ENCODE measurements at places on chromosomes 6 and 20.

GRCh38 chr6:149729824-149730223, 11.9 kb upstream of the LATS1 start:
- no peak for DNase-seq

DNA sequence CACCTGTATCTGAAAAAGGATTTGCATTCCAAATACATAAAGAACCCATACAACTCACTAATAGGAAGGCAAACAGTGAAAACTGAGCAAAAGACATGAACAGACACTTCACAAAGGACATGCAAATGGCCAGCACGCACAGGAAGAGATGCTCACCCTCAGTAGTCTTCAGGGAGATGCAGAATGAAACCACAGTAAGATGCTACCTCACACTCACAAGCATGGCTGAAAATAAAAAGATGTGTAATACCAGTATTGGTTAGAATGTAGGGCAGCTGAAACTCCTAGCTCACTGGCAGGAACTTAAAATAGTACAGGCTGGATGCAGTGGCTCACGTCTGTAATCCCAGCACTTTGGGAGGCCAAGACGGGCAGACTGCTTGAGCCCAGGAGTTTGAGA, 64.6 kb downstream of the SNX5 start:
- DNase-seq = no peak

DNA sequence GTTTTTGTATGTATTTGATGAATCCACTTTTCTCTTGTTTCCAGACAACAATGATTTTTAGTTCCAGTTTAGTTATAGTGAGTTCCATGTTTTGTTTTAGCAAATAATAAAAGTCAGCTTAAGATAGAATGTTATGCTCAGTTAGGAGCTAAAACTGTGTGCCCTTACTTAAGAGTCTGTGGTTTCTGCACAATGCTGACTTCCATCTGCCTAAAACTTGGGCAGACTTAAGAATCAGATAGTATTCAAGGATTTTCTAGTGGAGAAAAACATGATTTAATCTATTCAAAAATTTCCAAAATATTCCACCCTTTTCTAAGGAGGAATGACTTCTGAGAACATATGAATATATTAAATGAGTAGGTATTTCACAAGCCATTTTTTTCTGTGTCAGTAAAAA, 32.8 kb downstream of the LAMA4 start:
- DNase-seq = no peak

DNA sequence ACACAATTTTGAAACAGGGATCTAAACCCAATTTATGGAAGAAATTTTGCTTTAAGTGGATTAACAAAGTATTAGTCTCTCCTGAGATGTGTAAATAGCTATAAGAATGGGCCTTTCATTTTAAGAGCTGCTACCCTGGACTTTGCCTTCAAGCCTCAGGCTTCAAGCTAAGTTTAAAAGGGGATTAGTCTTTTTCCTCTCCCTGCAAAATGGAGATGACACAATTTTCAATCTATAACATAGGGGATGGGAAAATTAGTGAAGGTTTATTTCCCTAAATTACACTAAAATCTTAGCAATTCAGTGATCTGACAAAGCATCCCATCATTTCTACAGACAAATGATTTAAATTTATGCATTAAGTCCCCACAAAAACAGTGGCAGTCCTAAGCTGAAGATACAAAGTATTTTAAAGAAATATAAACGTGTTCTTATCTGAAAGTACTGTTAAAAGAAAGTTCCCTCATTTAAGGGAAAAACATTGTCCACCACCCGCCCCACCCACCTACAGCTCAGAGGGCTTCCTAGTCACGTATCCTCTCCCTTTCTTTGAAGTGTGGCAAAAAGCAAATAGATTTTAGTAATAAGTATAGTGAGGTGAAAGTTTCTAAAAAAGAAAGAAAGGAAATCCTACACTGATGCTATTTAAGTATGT, 14.5 kb downstream of the ARHGAP18 start:
- no peak for DNase-seq

- no peak for DNase-seq
These were observed 51.6 kb upstream of the GTSF1L start for GRCh38 chr20:43778375-43778774.

GRCh38 chr6:35044761-35045421, 96.2 kb downstream of the TCP11 start:
- no peak for DNase-seq

DNA sequence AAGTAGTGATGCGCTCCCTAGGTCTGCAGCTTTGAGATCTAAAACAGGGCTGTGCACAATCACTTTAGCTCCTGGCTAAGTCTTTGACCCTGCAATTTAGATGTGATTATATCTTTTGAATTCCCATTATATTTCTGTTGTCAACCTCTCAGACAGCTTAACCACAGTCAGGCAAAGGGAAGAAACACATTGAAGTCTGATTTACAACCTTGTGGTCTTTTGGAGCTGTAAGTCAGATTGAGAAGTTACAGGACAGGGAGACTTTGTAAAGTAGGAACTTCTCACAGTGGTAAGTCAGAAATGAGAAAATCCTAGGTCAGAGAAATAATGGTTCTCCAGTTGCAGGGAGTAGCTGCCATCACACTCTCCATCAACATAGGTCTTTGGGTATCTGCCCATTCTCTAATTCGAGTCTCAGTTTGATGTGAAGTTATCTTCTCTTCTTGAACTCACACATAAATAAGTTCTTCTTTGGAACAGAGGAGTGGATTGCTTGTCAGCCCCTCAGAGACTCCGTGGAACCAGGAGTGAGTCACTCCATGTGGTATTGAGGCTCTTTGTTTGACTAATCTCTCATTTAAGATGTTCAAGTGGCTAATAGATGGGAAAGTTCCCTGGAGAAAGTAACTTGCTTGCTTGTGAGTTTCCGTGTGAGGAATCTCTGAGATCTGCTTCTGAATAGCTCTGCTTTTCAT, 35.0 kb upstream of the SGK1 start:
- no peak for DNase-seq

- DNase-seq = no peak
These were observed 256.5 kb downstream of the FARS2 start for GRCh38 chr6:5517796-5518195.

DNA sequence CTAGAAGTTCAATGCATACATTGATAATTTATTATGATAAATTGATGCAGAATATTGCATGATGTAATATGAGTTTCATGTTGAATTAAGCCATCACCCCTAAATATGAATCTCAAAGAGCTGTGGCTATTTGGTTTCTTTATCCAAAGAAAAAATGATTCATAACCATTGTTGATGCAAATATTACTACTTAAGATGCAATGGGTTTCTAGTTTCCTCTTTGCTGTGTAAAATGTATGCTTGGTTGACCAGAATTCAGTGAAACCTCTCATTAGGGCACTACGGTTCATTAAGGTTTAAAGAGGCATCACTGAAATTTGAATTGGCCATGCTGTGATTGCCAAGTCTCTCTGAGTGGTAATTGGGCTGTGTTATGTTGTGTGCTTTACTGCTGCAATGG, 492.5 kb upstream of the FLRT3 start:
- no peak for DNase-seq

DNA sequence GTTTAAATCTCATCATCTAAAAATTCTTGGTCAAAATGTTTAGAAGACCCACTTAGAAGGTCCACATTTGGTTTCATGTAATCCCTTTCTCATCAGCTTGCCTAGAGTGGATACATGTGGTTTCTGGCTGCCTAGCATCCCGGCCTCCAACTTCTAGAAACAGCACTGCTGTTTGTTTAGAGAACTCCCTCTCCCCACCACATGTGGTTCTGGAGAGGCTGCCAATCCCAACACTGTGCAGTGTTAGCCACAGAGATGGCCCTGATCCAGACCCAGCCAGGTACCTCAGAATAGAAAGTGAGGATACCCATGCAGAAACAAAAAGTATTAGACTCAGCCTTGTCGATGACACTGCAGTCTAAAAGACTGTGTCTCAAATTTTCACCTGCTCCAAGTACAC, 241.8 kb downstream of the BCKDHB start:
- no peak for DNase-seq

- no peak for DNase-seq
These were observed 58.9 kb upstream of the TRAF3IP2 start for GRCh38 chr6:111664565-111665030.

DNA sequence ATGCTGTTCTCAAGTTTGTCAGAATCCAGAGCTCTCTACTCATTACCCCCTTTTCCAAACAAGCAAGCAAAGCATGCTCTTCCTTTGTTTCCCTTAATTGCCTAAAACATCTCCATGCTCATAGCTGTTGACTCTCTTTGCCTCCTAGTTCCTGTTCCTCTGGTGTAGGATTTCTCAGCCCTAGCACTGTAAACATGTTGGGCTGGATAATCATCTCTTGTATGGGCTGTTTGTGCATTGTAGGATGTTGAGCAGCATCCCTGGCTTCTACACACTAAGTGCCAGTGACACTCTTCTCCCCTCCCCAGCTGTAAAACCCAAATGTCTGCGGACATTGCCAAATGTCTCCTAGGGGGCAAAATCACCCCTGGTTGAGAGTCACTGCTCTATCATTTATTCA, 14.0 kb downstream of the PPARD start:
- no peak for DNase-seq

DNA sequence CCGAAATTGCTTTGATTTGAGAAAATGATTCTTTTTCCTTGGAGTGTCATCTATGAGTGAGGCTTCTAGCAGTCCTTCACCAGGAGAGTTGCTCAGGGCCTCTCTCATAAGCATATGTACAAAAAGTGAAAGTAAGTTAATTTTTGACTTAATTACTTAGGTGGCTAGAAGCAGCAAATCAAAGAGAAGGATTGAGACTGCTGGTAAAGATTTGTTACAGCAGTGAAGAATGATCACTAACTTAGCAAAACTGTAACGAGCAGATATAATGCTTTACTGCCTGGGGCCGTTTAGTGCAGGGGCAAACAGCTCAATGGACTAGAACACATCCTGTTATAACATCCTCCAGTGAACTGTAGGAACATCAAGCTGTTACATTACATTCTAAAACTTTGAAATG, 167.8 kb upstream of the RIPOR2 start:
- DNase-seq = no peak

DNA sequence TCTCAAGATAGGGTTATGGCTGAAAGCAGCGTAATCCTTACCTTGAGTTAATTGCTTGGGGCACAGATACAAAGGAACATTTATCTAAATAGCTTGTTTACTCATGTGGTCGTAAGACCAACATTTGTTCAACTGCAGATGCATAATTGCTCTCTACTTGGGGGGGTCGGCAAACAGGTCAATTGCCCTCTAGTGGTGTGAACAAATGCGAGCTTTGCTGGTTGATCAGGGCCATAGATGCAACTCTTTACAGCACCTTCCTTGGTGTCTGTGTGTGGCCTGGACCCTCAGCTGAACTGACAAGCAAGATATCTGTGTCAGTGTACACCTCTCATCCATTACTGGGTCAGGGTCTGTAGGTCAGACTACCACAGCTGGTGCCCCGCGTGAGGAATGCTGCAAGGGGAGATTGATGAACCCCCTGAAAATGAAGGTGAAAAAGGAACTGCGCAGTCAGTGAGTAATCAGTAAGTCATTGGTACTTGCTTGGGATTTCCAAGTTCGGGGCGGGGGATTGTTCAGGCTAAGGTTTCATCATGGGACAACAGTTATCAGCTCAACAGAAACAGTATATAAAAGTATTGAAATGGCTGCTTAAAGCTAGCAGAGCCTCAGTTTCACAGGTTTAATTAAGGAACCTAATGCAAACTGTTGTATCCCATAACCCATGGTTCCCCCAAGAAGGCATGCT, 24.0 kb downstream of the HLA-DPA1 start:
- no peak for DNase-seq

Measured in nephron progenitor cell (in vitro differentiated cells).